ENCODE measurements at places on chromosomes 13 and 19.

DNA sequence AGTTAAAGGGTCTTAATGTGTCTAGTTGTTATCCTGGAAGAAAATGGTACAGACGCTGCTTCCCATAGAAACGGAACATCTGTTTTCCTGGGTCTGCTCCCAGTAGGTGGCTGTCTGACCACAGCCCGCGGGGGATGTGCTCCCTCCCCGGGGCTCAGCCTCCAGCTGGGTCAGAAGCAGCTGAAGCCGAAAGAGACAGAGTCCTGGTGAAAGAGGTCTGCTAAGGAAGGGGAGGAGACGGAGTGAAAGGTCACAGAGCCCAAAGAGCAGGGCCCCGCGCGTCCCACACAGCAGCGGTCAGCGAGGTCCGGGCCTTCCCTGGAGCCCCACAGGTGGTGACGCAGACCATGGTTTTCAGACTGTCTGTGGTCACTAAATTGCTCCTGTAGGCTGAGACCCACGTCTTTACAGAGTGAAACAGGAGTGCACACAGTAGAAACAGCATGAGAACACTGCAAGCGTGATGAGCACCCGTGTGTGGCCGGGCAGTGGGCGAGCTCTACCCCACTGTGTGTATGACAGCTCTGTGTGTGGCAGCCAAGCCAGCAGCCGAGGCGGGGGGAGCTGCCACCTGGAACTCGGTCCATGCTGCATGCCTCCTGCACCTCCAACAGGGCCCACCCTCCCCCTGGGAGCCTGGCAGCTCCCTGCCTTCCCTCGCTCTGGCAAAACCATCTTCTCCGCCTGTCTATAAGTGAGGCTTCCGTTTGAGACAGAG lies 52.0 kb upstream of the C13orf46 start:
- no peak for DNase-seq

- DNase-seq, result no peak
These were observed 106.6 kb downstream of the COL4A2 start for GRCh38 chr13:110413676-110414040.

- no peak for DNase-seq
These were observed 17.3 kb downstream of the NUFIP1 start for GRCh38 chr13:44971656-44972595.

GRCh38 chr13:110420626-110421025 lies 113.5 kb downstream of the COL4A2 start:
- DNase-seq, result no peak

DNA sequence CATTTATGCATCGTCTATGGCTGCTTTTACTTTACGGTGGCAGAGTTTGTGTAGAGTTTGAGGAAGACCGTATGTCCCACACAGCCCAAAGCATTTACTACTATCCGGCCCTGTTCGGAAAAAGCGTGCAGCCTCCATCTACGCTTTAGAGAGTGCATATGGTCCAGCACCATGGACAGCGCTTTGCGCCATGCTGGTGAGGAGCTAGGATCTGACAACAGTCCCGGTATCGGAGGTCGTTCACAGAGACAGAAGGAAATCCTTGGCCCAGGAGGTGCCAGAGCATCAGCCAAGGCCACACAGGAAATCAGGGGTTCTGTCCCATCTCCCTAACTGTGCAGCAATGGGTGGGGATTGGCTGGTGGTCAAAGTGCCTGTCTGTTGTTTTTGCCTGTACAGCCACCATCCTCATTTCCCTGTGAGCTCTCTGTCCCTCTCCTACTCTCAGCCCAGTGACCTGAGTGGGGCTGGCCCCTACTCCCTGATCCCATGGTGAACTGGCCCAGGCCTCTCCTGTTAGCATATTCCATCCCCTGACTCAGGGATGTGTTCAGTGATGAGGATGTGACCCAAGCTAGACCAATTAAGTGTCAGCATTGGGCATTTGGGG lies 16.2 kb upstream of the PRODH2 start:
- peak; percentile 43 for DNase-seq

DNA sequence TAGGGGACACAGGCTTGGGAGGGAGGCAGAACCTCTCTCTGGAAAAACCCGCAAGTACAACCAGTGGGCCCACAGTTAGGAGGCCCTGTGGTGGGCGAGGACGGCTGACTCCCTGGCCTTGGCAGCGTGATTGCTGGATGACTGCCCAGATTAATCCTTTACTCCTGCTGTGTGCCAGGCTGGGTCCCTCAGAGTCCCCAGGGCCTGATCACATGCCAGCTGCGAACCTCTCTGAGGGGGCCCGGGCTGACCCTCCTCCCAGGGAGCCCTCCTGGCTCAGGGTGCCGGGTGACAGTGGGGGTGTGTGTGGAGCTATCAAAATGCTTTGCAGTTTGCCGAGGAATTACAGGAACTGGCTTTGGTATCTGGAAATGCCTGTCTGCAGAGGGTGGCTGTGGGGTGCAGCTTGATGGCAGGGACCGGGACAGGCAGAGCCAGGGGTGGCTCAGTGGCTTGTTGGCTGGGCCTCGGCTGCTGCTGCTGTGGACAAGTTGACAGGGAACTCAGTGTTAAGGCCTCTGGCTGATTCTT lies 48.9 kb downstream of the DNM2 start:
- no peak for DNase-seq

GRCh38 chr13:38421590-38422560 lies 72.2 kb downstream of the UFM1 start:
- no peak for DNase-seq

DNA sequence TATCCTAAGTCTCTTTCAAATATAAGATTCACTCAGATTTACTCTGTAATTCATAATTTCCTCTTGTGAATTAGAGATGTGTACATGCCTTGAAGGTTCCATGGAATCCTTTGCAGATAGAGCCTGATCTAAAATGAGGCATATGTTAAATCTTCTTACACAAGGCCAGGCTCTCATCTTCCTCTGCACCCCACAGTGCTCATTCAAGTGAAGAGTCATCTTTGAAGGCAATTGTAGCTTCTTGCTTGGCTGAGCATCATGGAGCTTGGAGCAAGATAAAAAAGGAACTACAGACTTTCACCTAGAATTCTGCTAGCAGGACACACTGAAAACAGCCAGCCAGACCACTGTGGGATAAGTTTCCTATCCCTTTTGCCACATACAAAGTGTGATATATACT lies 566.4 kb downstream of the PCDH9 start:
- no peak for DNase-seq

- no peak for DNase-seq
These were observed 163.4 kb upstream of the GPR12 start for GRCh38 chr13:26923824-26924605.

GRCh38 chr13:28246891-28247290 lies 108.5 kb downstream of the PAN3 start:
- DNase-seq, result no peak

DNA sequence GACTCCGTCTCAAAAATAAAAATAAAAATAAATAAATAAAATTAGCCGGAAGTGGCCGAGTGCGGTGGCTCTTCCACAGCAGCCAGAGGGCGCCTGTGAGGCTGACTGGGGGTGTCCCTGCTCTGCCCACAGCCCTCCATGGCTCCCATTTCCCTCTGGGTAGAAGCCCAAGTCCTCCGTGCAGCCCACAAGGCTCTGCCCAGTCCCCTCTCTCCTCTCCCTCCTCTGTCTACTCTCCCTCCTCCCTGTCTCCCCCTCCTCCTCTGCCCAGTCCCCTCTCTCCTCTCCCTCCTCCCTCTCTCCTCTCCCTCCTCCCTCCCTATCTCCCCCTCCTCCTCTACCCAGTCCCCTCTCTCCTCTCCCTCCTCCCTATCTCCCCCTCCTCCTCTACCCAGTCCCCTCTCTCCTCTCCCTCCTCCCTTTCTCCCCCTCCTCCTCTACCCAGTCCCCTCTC lies 20.4 kb downstream of the MISP start:
- no peak for DNase-seq

GRCh38 chr19:17865364-17866311 lies 5.9 kb downstream of the RPL18A start:
- DNase-seq, result no peak

DNA sequence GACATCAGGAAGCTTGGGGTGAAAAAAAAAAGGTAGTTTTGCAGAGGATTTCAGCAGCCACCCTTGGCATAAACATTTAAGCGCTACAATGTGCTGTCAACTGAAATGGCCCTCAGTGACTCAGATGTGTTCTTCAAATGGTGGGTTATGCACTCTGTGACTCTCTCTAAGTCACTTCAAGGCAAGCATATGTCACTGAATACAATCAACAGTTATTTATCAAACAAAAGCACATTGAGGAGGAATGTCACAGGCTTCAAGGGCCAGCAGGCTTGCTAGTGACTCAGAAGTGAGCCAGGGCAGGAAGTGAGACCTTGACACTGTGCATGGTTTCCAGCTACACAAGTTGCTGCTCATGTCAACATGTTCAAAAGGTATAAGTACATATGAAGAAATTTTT lies 523.7 kb upstream of the HTR2A start:
- no peak for DNase-seq

GRCh38 chr19:38047641-38048040 lies 140.6 kb downstream of the SIPA1L3 start:
- DNase-seq, result no peak

DNA sequence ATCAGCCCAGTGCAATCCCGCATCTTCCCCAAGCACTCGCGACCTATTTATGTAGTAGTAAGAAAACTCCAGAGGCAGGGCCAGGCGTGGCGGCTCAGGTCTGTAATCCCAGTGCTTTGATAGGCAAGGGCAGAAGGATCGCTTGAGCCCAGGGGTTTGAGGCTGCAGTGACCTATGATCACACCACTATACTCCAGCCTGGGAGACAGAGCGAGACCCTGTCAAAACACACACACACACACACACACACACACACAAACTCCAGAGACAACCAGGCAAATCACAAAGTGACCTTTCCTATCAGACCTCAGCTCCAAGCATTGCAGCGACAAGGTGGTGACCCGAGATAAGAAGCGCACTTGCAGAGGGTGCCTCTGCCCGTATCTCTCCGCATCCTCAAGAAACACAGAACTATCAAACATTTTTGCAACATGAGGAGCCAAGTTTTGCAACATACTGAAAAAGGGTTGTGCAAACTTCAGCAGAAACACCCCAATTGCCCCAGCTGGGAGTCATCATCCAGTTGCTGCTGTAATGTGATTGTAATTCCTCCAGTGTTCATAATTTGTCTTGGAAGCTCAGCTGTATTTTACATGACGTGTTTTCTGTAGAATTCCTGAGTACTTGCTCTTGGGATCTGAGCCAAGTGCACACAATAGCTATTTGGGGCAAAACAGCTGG lies 8.7 kb upstream of the KLF2 start:
- DNase-seq, result no peak

DNA sequence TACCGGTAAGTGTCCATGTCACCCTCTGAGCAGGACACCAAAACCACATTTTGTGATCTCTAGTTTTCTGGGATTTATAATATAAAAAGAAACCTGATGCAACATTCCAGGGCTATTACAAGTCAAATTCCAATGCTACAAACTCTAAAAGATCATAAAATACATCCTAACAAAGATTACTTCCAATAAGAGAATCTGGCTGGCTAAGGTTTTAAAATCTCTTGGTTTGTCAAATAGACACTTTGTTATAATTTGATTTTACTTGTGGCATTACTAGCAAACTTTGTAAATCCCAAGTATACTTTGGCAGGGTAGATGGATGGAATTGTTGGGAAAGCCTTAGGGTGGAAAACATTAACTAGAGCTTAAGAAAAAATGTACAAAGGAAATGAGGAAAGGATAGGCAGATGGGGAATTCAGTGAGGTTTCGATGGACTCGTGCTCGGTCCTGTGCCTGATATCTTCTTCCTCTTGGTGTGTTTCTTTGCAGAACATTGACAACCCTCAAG lies 74.0 kb upstream of the POMP start:
- DNase-seq, result no peak

GRCh38 chr13:73698859-73699258 lies 435.3 kb downstream of the KLF12 start:
- no peak for DNase-seq

DNA sequence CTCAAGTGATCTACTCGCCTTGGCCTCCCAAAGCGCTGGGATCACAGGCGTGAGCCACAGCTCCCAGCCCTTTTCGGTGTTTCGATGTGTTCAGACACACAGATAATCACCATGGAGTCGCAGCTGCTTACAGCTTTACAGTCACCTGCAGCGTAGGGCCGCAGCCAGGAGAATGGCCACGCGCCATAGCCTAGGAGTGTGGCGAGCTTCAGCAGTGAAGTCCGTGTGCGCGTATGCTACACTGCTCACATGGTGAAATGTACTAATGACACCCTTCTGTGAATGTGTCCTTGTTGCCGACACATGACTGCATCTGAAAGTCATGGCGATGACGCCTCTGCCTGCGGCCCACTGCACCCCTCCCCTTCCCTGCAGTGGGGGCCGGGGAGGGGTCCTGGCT lies 23.6 kb downstream of the AP3D1 start:
- DNase-seq, result no peak

- no peak for DNase-seq
These were observed 111.9 kb downstream of the EFNB2 start for GRCh38 chr13:106423530-106423929.

GRCh38 chr19:1282588-1283206 lies 3.0 kb upstream of the EFNA2 start:
- DNase-seq, result no peak

All from T-helper 2 cell treated with Interferon-gamma antibody and Interleukin-4, amounts not matched to agents 5 μg/mL and 100 μg/mL, for 36 hours (primary cell).